Cortex of kidney (tissue), 1 donor: ENCODE measurements at places on chromosomes 13 and 19.

DNA sequence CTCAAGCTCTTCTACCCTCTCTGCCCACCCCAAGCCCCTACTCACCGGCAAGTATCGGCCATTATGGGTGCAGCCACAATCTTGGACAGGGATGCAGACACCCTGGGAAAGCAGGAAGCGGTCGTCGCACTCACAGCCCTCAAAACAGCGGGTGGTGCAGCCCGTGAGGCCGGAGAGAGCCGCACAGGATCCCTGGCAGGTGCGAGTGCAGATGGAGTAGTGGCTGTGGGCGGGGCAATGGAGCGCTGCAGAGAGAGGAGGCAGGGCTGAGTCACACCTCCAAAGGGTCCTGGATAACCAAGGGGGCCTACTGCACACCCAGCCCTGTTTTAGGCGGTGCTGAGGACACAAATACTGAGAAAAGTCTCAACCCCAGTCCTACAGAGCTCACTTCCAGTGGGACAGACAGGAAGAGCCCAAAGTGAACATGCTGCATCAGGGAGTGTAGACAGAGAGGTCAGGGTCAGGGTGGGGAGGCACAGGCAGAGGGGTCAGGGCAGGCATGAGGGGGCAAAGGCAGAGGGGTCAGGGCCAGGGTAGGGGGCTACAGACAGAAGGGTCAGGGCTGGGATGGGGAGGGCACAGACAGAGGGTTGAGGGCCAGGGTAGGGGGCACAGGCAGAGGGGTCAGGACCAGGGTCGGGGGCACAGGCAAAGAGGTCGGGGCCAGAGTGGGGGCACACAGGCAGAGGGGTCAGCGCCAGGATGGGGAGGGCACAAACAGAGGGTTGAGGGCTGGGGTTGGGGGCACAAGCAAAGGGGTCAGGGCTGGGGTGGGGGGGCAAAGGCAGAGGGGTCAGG is 24.2 kb upstream of the FBL start:
- no peak for DNase-seq

DNA sequence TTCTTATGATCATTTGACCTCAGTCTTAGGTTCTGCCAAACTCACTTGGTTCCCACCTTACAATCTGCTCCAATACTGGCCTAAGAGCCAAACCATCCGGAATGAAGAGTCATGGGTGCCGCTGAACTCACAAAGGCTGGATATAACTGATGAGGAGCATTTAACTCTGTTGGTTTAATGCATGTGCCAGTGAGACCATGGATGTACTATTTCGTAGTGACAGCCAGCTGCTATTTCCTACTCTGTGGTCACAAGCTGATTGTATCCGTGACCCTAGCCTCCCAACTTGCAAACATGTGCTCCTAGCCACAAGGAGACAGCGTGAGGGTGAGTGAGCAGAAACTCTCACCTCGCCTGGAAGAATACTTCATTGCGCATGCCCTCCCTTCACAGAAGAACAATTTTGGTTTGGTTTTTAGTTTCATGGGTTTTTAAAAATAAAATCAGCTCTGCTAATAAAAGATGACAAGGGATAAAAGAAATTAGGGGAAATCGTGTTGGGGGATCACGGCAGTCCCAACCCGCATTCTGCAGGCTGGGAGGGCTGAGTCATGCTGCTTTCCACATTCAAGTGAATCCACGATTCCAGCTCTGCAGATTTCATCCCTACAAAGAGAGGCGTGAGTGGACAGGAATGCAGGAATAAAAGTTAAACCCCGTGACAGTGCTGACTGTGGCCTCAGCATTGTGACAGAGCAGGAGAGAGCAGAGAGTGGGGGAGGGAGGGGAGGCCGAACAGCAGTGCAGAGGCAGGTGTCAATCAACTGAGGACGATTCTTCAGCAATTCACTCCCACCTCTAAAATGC is 66.8 kb upstream of the RAP2A start:
- DNase-seq = no peak

DNA sequence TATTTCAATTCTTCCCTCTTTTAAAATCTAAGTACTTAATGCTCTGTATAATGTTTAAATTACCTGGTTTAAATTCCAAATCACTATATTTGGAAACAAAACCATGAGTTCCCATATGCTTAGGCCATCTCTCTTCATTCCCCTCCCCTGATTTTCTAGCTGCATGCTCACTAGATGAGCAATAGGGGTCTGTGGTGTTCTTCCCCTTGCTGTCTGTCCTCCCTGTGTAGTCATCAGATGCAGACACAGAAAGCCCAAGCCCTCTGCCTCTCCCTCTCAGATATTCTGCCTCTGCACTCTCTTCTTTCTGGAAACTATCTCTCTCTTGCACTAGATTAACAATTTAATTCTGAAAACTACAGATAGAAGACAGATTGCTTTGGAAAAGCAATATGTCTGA is 1730.2 kb downstream of the OLFM4 start:
- no peak for DNase-seq

DNA sequence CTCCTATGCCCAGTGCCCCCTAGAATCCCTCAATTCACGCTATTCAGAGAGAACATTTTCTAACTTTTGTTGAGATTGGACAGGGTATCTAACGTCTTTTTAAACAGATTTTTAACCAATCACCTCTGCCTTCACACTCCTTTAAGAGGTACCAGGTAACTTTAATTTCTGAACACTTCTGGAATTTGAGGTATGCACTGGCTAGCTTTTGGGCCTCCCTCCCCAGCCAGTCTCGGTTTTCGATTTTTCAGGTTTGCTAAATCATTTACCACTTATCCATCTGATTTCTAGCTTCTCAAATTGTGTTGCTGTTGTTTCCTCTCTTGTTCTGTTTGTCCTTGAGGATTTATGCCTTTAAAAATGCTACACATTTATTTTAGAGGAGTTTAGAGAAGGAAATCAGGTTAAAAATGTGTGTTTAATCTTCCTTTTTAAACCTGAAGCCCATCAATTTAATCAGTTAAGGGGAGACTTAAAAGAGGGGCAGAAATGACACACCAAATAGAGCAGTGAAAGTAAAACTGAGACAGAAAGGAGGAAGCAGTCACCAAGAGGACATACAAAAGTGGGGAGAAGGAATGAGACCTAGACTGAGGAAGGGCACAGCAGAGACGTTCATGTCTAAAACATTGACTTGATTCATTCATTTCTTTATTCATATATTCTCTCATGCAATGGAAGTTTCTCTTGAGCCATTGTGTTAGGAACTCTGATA is 139.6 kb upstream of the HTR2A start:
- DNase-seq = no peak

DNA sequence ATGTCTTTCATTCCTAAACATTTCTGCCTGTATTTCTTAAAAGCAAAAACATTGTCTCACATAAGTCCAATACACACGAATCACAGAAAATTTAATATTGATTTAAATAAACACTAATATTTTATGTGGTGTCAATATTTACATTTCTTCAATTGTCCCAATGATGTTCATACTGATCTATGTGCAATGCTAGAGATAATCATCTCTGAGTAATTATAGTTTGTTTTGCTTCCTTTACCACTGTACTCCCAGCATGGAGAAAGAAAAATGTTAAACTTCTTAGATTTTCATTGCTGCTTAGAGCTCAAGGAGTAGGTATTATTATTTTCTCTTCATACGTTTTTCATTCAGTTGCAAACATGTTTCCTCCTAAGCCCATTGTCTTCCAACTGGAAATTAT is 434.2 kb upstream of the PRR20A start:
- no peak for DNase-seq

- DNase-seq = no peak
Observed at GRCh38 chr13:39587939-39588338, 15.1 kb downstream of the LHFPL6 start.

DNA sequence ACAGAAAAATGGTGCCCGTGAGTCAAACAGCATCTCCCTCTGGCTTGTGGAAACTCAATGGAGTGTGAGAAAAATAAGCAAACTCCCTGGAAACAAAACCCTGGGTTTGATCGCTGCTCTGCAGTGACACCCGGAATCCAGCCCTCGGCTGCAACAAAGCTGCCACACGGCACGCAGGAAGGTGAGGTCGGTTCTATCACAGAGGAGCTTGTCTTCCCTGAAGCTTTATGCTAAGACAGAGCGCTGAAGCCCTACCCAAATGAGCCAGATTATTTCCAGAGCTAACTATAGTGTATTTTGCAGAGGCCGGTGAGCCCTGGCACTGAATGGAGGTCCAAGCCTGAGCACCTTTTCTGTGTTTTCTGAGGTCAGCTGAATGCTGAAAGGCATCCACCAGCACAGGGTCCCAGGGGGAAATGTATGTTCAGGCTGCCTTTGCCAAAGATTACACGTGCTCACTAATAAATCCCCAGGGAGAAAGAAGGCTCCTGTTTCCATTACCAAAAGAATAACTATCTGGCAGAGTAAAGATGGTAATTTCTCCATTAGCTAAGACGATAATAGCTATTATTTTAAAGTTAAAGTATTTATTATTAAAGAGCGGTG is 77.8 kb downstream of the TSHZ3 start:
- no peak for DNase-seq

DNA sequence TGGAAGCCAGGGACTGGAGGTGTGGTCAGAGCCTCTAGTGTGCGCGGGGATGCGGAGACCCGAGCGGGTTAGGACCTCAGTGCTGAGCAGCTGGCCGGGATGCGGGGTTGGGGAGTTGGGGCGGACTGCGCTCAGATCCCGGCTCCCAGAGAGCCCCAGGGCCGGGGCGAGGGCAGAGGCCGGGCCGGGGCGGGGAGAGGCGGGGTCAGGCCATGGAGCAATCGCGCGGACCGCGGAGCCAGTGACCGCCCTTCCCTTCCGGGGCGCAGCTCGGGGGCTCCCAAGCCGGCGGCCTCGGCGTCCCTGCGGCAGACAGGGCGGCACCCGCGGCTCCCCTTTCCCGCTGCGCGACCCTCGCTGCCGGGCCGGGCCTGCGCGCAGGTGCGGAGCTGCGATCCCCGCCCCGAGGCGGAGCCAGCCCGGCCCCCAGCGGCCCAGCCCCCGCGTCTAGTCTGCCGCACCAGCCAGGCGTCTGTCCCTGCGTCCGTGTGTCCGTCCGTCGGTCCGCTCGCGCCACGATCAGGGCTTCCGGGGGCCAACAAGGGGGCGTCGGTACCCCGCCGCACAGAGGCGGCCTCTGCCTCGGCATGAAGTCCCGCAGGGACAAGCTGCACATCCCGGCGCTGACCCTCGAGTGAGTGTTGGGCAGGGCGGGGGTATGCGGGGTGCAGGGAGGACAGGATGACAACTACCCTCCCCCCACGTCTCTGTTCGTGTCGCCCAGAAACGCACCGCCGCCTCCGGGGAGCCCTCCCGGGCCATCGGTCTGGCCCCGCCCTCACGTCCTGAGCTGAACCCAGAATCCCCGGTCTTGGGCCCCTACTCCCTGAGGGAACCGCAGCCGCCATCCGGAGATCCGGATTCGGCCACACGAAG is 12.4 kb downstream of the MAST3 start:
- no peak for DNase-seq
